GF-D8 (cell line): ENCODE measurements at places on chromosomes 2 and 18.

GRCh38 chr2:200275295-200276013, 31.0 kb upstream of the SPATS2L start:
- DNase-seq = no peak

DNA sequence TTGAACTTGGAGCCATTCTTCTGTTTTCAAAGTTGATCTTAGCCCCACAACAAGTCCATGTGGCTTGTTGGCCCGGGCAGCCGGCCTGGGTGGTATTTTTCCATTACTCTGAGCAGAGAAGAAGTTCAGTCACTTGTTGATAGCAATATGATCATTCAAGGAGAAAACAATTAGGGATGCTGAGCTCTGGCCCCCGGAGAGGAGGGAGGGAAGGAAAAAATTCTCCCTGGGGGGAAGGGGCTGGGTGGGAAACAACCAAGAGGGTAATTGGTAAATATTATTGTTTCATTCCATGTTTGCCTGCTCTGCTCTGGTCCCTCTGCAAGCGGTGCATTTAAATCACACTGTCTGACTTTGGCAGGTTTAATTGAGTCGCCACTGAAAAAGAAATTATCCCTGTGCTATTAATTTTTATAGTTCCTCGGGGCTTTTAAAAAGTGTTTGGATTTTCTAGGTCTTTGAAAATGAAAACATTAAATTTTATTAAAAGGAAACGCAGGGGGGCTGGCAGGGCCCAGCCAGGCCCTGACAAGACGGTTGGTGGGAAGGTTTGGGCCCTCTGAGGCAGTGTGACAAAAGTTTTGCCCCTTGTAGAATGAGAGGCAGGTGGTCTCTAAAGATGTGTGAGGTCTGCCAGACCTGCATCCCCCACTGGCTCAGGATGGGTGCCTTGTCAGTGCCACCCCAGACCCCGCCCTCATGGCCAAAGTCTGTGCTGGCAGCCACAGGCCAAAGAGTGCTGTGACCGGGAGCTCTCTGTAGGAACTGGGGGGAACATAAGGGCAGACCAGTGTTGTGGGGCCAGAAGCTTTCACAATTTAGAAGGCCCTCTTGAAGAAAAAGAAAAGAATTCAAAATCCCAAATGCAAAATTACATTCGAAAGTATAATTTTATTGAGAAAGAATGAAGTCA, 52.5 kb upstream of the SLC14A2 start:
- DNase-seq = no peak

DNA sequence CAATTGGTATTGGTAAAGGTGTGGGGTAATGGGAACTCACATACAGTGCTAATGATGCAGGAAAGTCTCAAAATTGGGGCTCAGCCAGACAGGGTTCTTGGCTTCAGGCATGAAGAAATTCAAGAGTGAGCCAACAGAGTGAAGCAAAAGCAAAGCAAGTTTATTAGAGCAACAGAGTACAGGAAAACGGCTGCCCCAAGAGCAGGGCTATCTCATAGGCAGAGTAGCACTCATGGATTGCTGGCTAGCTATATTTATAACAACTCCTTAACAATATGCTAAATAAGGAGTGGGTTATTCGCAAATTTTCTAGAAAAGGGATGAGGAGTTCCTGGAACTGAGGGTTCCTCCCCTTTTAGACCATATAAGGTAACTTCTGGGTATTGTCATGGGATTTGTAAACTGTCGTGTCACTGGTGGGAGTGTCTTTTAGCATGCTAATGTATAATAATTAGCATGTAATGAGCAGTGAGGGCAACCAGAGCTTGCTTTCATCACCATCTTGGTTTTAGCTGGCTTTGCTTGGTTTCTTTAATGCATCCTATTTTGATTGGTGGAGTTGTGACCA, 233.8 kb upstream of the NOL4 start:
- DNase-seq = no peak

GRCh38 chr2:3299703-3300102, 77.9 kb downstream of the EIPR1 start:
- DNase-seq = no peak

DNA sequence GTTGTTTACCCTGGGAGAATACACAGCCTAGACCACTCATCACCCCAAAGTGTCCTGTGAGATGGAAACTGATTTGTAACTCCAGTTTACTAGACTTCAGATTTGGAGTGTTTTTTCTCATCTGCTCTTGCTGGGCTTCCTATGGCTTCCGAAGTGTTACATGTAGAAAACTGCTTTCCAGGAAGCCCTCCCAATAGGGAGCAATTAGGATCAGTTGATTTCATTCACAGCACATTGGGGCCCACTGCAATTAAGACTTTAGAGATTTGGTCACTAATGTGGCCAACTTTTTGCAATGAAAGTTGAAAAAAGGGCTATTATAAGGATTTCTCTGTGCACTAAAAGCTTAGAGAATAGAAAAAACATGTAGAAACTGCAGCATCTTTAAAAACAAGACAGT, 656.6 kb upstream of the CHAC2 start:
- no peak for DNase-seq

DNA sequence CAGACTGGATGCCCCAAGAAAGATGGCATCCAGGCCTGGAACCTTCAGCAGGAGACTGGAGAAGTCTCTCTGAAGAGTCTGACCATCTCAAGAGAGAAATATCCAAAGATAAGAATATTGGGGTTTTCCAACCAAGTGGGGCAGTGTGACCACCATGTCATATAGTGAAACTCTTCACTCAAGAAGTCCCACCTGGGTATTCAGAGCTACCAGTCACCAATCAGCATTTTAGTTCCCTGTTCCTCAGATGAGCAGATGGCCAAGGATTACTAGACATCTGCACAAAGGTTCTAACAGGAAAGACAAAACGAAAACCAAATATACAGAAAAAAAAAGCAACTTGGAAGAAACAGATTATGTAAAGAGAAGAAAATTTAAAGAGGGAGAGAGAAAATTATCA, 38.5 kb upstream of the CXCR4 start:
- DNase-seq = no peak

DNA sequence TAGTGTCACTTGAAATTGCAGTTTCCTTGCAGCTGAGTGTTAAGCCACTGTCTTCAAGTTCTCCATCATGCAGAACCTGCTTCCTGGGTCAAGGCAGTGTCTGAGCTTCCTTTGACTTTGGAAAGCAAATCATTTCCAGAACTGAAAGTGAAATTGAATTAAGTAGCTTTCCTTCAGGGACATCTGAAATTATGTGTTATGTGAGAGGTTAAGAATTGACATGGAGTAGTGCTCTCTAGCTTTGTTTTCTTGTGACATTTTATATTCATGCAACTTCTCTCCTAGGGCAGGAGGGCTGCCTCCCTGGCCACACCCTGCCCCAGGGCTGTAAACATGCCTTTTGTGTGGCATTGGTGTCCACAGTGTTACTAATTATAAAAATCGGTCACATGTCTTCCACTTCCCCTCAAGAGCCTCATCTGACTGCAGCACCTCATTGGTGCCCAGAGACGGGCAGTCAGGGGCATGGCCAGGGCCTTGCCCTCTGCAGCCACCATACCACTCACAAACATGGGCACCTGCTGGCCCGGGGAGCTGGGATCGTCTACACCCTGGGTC, 14.4 kb downstream of the RAB12 start:
- no peak for DNase-seq

DNA sequence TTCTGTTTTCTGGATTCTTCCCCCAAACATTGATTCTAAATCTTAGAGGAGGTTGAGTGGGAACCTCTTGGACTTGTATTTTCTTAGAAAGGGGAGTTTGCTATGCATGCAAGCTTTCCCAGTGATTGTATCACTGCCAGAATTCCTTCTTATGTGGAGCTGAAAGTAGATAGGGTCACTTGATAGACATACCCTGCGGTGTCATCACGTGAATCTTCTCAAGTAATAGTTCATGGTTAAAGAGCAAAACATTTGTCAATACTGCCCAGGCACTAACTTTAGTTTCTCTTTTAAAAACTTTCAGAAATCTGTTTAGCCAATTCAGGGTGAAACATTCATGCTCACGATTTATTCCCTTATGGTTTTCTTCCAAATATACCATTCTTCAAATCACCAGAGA, 6.4 kb downstream of the PMAIP1 start:
- no peak for DNase-seq

DNA sequence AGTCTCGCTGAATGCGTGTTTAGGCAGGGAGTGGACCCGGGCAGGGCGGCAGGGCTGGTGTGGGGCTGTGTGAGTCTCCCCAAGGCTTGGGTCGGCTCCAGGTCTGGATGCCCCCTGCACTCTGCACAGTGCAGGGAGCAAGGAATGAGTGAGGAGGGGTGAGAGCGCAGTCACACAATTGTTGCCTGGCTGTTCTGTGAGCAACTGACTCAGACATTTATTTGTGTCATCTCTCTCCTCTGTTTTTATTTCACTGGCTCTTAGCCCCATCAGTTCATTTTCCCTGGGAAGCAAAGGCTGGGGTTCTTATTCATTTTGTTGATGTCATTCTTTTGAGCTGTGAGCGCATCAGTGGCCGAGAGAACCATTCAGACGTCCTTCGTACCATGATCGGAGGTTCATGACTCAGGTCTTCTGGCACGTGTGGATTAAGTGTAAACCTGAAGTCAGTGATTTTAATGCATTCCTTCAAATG, 61.1 kb downstream of the GATA6 start:
- DNase-seq = no peak
